Activated CD4-positive, alpha-beta T cell treated with anti-CD3 and anti-CD28 coated beads for 24 hours (primary cell): ENCODE measurements at places on chromosomes 1 and 21.

DNA sequence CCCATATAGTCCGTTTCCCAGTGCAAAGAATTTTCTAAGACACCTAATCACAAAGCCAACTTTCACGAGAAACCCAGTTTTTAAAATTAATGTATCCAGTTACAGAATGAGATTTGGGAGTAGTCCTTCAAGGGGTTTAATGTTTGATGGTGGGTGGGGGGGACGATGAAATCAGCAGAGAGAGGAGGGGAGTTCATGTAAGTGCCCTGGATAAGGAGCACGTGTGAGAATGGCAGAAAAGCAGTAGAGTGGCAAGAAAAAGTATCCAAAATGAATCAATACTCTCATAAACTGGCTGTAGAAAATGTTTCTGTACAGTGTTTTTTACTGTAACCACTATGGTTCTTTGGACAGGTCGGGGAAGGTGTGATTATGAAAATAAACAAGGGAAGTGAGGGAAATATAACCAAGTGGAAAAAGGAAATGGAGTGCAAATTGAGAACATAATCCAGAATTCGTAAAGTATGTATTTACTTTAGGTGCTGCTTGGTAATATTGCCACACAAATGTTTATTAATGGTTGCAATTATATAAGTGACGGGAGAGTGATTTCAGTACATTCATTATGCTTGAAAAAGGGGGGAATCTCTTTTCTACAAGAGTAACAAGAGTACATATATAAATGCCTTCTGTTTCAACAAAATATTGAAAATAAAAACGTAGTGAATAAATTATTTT is 118.7 kb upstream of the RRP15 start:
- DNase-seq, result no peak

DNA sequence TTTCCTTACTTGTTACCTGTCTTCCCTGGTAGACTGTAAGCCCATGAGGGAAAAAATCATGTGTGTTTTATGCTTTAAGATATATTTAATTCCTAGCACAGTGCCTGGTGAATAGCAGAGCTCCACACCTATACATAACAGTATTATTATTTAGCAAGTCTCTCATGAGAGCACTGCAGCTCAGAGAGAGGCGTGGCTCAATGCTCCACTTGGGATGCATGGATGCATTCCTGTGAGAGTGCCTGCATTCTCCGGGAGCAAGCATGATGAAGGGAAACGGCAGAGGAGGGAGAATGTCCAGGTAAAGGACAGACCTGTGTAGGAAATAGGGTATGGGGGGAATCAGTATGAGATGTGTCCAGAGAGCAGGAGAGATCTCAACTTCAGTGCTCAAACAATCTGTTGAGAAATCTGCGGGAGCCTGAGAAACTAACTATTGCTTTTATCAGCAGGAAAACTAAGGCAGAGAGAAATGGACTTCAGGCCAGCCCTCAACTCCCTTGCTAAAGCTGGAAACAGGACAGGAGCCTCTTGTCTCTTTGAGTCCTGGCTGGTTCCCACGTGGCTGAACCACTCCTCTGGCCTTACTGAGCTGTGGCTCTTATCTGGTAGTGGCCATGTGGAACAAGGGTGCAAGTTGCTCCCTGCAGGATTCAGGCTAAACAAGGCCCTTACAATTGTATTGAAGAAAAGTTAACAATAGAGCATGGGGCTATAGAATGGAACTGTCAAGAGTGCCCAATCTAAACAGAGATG is 113.1 kb downstream of the KCNN3 start:
- DNase-seq, result no peak

DNA sequence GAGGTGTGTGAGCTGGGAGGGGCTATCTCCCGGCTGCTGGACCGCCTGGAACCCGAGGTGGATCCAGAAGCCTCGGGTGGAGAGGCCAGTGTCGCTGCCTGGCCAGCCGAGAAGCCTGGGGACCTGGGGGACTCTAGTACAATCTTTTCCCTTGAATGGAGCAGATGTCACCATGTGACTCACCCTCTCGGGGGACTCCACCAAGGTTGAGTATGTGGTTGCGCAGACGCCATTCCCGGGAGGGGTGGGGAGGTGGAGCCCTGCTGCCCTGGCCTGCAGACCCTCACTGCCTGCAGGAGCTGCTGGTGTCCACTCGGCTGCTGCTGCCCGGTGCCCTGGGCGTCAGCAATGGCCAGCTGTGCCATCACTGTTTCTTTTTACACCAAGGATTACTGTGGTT is 40.3 kb downstream of the TP73 start:
- DNase-seq, result no peak

DNA sequence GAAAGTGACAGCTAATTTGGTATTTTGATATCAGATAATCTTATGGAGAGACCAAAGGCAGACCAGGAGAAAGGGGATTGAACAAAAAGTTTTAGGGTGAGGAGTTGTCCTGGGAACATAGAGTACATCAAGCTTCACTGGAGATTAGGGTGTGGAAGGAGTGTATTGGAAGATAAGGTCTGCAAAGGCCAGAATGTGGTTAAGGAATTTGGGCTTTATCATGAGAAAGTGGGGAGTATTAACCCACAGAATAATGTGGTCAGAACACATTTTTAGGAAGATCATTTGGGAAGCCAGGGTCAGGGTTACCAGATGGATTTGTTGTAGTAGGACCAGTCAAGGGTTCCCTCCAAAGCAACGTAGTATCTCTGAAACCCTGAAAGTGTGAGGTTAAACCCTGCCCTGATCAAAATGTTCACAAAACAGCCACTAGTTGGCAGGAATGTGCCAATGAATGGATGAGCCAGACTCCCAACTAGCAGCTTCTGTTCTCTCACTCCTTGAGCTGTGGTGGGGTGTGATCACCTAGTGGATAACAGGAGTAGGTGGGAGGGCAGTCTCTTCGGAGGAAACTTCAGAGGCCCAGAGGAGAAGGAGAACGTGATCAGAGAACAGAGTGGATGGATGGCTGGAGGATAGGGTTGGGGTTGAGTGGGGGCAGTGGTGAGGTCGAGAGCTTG is 35.8 kb downstream of the SLC2A1 start:
- DNase-seq, result peak; percentile 37

DNA sequence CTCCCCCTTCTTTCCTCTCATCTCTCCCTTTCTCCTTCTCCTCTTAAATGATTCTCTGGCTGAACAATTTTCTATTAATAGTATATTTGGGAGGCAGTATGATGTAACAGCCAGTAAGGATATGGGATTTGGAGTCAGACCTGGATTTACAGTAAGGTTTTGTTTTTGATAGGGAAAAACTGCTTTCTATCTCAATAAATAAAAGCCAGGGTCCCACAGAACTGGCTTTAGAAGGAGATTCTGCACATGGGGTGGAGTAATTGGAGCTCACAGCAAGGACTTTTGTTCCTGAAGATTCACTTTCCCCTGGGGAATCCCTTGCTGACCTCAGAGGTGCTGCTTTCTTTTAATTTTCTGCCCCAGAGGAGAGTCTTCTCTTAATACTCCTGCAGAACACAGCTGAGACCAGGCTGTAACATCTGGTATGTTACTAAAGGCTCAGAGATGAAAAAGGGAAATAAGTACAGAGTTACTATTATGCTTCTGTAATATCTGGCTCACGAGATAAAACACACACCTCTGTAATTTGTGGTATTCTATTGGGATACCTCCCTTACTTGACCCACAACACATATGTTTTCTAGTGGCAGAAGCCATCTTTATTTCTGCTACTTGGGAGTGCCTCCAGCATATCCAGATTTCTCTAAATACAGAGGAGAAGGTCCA is 13.4 kb downstream of the EPB41 start:
- no peak for DNase-seq

DNA sequence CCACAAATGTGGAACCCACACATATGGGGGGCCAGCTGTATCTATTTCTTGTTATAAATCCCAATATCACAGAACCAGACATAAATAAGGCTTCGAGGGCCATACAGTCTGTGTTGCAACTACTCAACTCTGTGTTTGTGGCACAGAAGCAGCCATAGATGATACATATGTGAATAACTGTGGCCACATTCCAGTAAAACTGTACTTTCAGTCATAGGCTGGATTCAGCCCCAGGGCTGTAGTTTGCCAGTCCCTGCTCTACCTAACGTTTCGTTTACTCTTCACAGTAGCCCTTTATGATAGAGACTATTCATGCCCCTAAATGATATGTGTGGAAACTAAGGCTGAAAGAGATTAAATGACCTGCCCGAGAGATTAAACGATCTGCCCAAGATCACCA is 48.7 kb downstream of the FHAD1 start:
- no peak for DNase-seq

DNA sequence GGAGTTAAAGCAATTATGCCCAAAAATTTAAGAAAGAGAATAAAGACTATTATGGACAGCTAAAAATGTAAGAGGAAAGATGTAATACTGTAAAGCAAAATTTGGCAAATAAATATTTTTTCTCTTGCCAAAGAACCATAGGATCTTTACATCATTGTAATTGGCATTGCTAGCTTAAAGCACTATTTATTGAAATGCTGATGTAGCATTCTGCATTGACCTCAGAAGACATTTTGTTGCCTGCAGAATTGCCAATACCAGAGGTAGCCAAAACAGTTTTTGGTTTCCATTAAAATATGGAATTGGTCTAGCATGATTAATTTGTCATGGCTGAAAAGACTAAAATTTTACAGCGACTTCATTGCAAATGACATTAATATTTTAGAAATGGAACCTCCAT is 191.5 kb upstream of the CHODL start:
- DNase-seq, result no peak

- no peak for DNase-seq
Observed at GRCh38 chr1:148352470-148353053, 130.5 kb downstream of the PPIAL4G start.

DNA sequence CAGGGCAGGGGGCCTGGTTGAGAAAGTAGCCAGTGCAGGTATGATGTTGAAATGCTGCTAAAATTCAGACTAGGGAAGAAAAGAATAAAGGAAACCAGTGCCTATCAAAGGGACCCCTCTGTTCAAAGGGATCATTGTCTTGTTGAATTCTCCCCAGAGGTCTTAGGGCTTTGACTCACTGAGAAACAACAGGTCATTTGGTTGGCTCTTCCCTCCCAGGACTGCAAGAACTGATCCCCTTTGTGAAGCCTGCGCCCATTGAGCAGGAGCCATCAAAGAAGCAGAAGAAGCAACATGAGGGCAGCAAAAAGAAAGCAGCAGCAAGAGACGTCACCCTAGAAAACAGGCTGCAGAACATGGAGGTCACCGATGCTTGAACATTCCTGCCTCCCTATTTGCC is 11.8 kb upstream of the CELSR2 start:
- DNase-seq, result no peak

- no peak for DNase-seq
Observed at GRCh38 chr21:33753886-33754285, 111.6 kb downstream of the ITSN1 start.

GRCh38 chr1:101316256-101316655 is 79.4 kb downstream of the S1PR1 start:
- DNase-seq, result no peak

DNA sequence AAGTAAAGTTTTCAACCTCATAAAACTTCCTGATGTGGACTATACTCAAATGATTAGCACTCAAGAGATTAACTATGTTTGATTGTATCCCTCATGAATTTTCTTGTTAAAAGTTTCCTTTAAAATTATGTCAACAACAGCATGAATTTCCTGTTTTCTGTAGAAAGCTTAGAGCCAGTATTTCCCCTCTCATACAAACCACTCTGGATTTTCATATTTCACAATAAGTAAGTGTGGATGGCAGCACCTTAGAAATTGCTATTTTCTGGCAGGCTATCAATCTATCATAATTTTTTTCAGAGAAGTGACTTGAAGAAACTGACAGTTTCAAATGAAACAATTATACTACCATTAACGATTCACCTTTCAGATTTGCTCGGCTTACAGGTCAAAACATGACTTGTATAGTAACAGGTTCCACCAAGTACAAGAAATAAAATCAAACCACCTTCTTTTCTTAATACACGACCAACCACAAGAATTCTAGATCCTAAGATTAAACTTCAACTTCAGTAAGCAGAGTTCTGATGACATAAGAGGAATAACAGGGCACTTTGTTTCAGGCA is 20.8 kb downstream of the ELK4 start:
- no peak for DNase-seq

- DNase-seq, result no peak
Observed at GRCh38 chr21:20617130-20617529, 381.1 kb upstream of the NCAM2 start.

GRCh38 chr1:110312188-110313121 is 26.7 kb upstream of the RBM15 start:
- peak; percentile 64 for DNase-seq
